ENCODE measurements at places on chromosomes 7 and 10. TPM values are rescaled to one million over a fixed set of nuclear protein-coding genes. Genes with fewer than 3 reads are reported as not detected.

DNA sequence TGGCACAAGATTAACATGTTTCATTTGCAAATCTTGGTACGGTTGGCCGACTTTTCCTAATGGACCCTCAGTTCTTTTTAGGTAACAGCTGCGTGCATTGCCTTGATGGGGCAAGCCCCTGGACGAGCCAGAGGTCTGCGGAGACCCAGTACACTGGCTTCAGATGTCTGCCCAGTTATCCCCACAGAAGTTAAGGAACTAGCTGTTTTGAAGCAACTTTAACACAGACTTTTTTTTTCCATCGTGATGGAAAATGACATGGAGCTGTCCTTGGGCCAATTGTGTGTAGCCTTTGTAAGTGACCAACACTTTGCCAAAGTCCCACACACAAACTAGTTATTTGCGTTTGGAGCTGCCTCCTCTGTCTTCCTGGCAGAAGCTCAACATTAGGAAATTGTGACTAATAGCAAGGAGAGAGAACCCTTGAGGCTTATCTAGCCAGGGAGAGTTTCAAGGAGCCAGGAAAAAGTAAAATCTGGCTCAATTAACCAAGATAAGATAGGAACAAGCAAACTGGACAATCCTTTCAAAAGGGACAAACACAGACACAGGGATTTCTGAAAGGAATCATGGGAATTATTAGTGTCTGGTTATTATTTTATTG lies 99.6 kb upstream of the BMPER start:
- peak; percentile 36 for DNase-seq

DNA sequence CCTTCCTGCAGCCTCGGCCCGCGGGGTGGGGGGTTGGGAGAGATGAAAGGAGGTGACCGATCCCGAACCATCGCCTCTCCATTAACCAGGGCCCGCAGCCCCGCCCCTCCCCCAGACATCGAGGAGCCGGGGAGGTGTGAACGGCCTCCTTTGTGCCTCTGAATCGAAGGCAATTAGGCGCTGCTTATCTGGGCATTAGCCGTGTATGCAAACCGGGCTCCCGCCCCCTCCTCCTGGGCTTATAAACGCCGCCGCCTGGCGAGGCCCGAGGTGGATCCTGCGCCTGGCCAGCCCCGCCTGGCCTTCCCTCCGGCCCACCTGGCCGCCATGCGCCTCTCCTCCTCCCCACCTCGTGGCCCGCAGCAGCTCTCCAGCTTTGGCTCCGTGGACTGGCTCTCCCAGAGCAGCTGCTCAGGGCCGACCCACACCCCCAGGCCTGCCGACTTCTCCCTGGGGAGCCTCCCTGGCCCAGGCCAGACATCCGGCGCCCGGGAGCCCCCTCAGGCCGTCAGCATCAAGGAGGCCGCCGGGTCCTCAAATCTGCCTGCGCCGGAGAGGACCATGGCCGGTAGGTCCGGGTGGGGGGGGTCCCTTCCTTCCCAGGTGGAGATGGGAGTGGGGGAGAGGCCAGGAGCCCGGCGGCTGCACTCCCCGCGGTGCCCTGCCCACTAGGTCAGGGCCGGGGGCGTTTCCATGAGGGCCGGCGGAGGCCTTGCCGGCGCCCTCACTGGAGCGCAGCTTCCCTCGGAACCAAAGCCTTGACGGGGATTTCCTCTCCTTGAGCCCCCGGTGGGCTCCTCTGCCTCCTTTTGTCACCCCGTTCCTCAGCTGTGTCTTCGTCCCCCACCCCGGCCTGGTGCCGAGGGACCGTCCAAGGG lies at the start of gene VENTX:
Gene VENTX, plus strand, starts transcription at position 268 of the 878 bp plus-strand sequence. Its CDS starts 60 bp downstream, at position 328.
- DNase-seq: no peak

GRCh38 chr10:34150103-34150502 lies 665.0 kb downstream of the PARD3 start:
- no peak for DNase-seq

The RET gene
- total RNA-seq: 0.42 TPM

GRCh38 chr10:644076-644942 lies 45.2 kb downstream of the DIP2C start:
- DNase-seq: no peak

The CRCP gene
- total RNA-seq: 43.6 TPM

DNA sequence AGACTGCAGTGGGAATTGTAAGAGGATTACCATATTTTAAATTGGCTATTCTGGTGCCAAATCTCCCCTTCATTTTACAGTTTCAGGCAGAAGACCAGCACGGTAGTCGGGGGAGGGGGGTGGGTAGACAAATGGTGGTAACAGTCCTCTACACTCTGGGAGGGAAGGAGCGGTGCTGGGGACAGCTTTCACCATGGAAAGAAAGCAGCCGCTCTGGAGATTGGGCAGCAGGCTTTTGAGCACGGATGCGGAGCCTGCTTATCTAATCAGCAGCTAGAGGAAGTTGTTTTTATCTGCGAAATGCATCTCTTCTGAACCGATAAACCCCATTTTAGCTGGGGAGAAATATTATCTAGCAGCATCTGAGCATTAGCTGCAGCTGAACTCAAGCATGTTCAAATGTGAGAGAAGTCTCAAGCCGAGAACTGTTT lies 28.7 kb downstream of the IKZF1 start:
- no peak for DNase-seq

The FBH1 gene
- total RNA-seq: 70.8 TPM

DNA sequence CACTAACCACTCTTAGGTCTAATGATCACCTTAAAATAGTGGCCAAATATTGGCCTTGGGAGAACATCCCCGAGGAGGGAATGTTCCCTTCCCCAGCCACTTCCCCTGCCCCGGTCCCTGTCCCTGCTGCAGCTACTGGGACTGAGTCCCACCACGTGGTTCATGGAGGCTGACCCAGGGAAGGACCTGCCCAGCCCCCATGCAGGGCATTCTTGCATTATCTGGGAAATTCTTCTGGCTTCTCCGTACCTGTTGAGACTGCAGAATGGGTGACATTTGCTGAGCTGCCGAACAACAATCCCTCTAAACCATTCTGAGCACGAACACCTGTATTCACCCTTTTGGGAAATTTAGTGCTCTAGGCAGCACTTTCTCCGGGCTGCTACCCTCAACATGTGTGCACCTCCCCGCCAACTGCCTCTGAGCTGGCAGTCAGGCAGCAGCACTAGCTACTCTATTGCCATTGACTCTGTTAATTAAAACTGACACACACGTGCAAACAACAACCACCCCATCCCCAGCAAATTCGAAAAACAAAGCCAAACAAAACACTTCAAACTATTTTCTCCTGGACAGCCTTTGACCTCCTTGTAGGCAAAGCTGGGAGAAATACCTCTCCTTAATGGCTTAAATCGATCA lies 567.4 kb upstream of the MKI67 start:
- DNase-seq: no peak

GRCh38 chr7:114269714-114270113 lies 144.9 kb upstream of the FOXP2 start:
- DNase-seq: no peak

GRCh38 chr7:54961391-54961790 lies 57.4 kb upstream of the EGFR start:
- DNase-seq: no peak

DNA sequence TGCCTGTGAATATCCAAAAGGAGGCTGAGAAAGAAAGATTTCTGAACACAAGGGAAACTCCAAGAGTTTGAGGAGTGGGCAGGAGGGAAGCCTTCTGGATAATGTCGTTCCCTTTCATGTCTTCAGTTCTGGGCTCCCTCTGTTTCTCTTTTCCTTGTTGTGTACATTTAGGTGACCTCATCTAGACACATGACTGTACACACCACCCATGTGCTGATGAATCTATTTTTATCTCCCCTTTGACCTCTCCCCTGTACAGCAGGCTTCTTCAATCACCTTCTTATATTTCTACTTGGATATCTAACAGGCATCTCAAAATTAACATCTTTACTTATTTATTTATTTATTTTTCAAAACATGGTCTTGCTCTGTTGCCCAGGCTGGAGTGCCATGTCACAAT lies 363.1 kb downstream of the GATA3 start:
- no peak for DNase-seq

The TRIM56 gene
- 57.3 TPM for total RNA-seq

GRCh38 chr10:105952153-105952552 lies 1212.4 kb downstream of the SORCS1 start:
- peak; percentile 44 for DNase-seq

The PRF1 gene
- 4.1 TPM for total RNA-seq

The BTBD16 gene
- total RNA-seq: 51.2 TPM

DNA sequence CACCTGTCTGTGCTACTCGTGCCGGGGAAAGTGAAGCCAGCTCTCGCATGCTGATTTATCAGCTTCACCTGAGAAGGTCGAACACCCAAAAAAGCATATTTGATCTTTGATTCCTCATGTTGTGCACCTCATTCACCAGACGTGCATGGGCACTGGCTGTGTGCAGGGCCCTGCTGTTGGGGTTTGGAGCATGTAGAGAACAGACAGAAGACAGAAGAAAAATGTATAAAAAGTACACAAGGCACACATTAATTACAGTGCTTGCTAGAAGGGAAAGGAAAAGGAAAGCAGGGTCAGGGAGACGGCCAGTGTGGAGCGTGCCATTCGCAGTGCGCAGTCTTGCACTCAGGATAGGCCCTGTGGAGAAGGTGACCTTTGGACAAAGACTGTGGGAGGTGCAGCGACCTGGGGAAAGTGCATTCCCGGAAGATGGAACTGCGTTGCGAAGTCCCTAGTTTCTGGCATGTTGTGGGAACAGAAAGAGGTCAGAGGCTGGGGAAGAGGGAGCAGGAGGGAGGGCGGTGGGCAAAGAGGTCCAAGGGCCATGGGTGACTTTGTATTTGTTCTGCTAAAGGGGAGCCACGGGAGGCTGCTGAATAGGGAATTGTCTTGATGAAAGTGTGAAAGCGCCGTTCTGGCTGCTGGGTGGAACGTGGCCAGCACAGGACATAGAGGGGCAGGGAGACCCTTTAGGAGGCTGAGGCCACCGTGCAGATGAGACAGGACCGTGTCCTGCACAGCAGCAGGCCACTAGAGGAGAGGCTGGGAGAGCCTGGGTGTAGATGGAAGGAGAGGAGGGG lies 232.8 kb downstream of the GLRX3 start:
- DNase-seq: peak; percentile 29

The LLCFC1 gene
- not detected for total RNA-seq

DNA sequence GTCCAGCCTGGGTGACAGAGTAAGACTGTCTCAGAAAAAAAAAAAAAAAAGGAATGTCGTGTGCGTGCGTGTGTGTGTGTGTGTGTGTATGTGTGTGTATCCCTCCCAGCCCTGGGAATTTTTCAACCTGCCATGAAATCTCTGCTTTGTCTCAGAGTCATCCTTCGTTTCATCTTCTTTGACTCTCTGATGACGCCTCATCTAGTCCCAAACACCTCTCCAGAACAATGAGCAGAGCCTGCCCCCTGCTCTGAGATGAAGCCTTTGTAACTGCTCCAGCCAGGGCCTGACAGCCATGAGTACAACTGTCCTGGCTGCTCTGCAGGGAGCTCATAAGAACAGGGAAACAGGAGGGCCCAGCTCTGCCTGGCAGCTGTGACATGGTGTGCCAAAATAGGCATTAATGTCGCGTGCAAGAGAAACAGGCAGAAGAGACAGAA lies 149.5 kb downstream of the FAM107B start:
- DNase-seq: no peak

GRCh38 chr7:85567983-85568382 lies 381.1 kb upstream of the SEMA3D start:
- no peak for DNase-seq

The NKX1-2 gene
- not detected for total RNA-seq

GRCh38 chr10:33087152-33087551 lies 129.1 kb upstream of the ITGB1 start:
- no peak for DNase-seq

DNA sequence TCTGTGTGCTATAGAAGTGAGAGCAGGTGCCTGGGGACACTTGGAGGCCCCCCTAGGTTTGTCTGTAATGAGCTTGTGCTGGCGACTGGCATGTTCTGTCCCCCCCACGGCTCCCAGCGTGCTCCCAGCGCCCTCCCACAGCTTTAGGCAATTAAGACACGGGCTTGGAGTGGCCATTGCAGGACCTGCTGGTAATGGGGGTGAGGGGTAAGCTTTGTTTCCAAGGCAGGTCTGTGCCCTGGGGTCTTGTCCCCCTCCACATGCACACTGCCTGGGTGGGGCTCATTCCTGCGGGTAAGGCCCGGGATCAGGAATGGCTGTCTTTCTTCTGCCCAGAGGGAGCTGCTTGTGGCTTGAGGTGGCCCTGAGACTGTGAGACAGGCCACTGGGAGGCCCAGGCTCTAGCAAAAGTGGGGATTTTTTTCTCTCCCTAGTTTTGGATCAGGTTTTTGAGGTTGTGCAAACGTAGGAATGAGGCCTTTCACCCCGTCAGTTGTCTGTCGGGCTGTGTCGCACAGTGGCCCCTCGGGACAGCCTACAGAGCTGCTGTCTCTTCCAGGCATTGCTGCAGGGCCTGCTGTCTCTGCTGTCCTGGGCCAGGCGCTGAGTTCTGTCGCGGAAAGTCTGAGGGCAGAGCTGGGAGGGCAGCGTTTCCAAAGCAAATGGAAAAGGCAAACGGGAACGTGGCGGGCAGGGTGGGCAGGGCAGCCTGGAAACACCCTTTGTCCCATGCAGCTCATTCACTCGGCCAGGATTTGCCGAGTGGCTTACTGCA lies 107.4 kb downstream of the LHPP start:
- no peak for DNase-seq

GRCh38 chr10:91123261-91123660 lies 97.2 kb upstream of the PCGF5 start:
- DNase-seq: no peak

DNA sequence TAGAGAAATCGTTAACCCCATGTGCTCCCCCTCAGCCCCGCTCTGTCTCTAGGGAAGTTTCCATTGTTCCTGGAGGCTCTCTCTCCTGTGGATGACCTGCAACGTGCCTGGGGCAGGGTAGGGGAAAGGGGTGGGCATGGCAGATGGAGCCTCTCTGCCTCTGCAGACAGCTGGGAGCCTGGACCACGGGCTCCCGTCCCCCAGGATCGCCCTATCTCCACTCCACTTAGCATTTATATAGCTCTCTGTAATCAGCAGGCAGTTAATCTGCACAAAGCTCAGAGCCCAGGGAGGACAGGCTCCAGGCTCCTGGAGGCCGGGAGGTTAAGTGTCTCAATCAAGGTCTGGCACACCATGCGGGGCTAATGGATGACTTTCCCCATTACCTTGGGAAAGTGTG lies 369.7 kb downstream of the PLXNA4 start:
- no peak for DNase-seq

DNA sequence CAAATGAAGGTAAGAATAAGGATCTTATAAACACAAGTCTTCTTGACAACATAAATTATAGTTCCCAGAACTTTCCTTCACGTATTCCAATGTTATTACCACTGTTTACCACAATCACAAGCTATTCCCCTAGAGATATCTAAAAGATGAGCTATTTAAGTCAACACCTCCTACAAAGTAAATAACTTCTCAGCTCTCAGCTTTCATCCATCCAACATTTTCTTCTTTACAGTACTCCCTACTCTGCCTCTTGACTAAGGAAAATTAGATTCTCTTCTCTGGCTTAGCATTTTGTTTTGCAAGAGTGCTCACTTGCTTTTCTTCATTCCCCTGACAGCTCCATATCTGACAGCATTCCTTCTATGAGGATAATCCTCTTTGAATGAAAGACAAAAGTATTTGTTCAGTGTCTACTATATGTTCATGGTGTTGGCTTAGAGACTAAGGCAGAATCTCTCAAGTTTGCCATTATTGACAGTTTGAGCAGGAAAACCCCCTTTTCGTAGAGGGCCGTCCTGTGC lies 93.0 kb upstream of the IL6 start:
- no peak for DNase-seq
